NCI-H226 (cell line): ENCODE measurements at places on chromosomes 13 and 19.

DNA sequence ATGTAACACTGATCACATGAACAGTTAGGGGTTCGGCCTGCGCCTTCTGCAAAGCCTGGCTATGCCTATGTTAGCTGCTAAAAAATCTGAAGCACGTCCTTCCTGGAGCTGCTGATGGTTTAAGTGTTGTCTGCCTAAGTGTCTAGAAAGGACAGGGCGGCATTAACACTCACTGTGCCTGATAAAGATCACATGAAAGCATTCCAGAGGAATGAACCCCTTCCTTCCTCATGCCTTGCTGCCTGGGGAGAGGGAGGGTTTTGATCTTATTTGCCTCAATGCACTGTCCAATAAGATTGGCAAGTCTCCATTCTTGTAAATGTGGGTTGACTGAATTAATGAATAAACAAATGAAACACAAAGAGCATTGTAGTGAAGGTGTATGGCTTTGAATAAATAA, 5.2 kb downstream of the DOCK9 start:
- DNase-seq, result peak; percentile 51

DNA sequence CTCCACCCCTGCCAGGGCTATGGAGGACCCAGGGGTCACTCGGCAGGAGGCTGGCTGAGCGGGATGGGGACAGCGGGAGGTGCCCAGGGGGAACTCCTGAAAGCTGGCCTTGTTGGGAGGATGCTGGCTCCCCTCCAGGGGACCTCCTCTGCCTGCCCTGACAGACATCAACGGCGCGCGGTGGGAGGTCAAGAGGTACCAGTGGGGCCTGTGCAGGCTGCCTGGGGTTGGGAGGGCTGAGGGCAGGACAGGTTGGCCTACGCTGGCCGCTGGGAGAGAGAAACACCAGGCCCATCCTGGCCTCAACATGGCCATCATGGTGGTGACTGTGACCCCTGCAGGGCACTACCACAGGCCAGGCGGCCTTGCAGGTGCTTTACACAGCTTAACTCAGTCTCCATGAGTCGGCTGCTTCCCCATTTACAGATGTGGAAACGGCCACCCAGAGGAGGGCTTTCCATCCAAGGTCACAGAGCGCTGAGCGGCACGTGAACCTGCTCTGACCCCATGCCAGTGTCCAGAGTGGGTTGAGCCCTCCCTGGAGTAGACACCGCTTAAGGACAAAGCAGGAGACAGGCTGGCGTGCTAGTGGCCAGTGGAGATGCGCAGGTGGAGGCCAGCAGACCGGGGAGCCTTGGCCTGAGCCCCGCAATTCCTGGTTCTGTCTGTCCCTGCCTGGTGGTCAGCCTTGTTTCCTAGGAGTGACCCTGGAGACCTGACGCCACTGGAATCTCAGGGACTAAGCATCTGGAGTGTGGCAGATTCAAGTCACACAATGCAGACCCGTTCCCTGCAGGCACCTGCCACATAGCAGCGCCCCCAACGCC, 27.6 kb downstream of the CEBPG start:
- DNase-seq, result no peak

DNA sequence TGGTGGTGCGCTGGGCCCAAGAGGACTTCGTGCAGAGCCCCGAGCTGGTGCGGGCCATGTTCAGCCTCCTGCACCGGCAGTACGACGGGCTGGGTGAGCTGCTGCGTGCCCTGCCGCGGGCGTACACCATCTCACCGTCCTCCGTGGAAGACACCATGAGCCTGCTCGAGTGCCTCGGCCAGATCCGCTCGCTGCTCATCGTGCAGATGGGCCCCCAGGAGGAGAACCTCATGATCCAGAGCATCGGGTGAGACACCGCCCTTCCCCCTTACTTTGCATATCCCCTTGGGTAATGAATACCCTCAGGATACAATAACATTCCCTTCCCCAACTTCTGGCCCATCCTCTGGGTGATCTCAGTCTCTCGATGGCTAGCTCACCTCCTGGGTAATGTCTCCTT, 60.9 kb downstream of the RYR1 start:
- DNase-seq, result no peak

GRCh38 chr13:86684402-86684801, 885.2 kb upstream of the SLITRK6 start:
- no peak for DNase-seq

DNA sequence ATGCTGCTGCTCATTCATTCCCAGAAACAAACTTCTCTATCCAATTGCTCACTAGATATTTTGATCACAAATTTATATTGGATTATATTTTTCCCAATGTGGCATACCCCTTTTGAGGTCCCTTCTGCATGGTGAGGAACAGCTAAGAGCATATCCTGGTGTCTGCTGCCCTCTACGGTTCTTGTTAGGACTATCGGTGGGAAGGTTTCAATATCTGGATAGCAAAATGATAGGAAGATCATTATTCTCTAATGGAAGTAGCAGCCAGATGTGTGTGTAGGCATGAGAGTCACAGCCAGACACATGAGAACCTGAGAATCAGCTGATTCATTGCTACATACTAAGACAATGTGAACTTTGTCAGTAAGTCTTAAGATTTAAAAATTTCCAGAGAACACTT, 1422.4 kb upstream of the MIR17HG start:
- peak; percentile 18 for DNase-seq

DNA sequence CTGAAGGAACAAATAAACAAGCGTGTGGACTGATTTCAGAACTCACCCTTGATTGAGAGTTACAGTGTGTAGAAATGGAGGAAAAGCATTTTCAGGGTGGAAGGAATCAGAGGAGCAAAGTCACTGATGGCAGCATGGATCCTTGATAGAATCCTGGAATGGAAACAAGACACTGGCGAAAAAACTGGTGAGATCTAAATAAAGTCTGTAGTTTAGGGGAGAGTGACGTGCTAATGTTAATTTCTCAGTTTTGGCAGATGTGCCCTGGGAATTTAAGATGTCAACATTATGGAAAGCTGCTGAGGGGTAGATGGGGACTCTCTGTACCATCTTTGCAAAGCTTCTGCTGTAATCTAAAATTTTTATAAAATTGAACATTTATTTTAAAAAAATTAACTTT, 378.0 kb downstream of the UQCRFS1 start:
- no peak for DNase-seq

GRCh38 chr13:96091164-96092117, 1.5 kb downstream of the HS6ST3 start:
- DNase-seq, result no peak

GRCh38 chr19:4139614-4140236, 13.7 kb upstream of the CREB3L3 start:
- DNase-seq, result peak; percentile 47

DNA sequence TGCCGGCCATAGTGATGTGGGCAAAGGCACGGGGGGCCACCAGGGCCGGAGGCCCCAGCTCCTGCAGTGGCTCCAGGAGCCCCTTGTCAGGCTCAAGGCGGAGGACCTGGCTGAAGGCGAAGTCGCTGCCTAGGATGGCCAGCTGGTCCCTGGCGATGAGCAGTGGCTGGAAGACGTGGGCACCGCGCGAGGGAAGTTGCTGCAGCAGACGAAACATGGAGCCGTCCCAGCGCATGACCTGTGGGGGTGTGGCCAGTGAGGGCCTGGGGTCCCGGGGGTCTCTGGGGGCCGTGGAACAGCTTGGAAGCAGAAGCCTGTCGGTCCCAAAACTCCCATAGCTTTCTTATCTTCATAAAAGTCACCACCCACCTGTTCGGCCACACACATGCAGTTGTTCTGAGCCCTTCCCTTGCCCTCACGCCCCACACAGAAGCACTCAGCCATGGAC, 9.6 kb downstream of the LGI4 start:
- DNase-seq, result no peak

DNA sequence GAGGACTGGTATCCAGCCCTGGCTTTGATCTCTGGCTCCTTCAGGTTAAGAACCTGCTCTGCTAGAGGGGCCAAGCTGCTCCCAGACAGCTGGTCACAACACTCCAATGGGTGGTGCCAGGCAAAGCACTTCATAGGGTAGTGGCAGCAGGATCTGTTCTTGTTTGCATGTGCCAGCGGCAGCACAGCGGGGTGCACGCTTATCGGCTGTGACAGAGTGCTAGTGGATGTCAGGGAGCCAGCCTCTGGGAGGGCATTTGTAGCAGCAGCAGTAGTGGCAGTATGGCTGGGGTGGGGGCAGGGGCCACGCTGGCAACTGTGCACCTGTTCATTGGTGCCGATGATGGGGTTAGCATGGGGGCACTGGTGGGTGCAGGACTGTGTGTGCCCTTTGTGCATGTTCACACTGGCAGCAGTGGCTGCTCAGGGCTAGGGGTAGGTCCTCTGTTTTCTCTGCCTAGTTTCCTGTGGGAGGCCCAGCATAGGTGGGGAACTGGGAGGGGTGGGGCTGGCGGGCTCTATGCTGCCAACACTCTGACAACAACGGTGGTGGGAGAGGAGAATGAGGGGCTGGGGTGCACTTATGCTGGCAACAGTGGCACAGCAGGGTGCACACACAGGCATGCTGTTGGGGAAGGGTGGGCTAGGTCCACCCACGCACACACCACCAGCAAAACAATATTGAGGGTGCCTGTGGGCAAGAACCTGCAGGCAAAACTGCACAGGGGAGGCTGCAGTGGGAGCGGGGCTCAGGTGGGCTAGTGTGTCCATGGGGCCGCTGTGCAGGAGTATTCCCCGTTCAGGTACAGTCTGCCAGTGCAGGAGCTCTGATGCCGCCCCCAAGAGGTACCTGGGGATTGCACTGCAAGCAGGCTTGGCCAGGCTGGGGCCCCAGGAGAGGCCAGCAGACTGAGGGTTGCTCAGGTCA, 19.3 kb downstream of the AP1M1 start:
- DNase-seq, result no peak

- no peak for DNase-seq
Measured at GRCh38 chr13:109529964-109530363, 256.4 kb downstream of the IRS2 start.

DNA sequence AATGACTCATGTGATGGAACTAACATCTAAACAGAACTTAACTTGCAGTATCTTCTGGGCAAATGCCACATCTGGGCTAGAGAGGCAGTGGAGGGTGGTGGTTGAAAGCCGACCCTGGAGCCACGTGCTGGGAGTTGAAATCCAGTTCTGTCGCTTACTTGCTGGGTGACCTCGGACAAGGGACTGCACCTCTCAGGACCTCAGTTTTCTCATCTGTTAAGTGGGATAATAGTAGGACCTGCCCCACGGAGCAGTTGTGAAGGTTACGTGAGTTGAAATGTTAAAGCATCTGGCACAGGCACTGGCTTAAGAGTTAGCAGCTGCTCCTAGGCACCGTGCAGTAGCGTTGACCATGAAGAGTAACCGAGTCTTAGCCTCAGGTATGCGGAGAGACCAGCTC, 76.1 kb downstream of the SIPA1L3 start:
- no peak for DNase-seq

DNA sequence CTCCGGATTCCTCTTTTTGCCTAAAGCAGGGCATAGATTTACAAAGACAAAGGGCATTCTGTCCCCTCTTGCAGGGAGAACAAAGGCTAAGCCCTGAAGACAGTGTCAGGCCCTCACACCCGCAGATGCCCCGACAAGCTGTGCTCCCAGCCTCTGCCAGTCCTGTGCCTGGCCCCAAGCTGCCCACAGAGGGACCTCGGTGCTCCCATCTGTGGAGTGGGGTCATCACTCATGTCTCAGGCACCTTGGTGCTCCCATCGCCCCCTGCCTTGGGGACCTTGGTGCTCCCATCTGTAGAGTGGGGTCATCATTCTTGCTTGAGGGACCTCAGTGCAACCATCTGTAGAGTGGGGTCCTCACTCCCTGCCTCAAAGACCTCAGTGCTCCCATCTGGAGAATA, 24.3 kb downstream of the C13orf46 start:
- DNase-seq, result no peak

- no peak for DNase-seq
Measured at GRCh38 chr13:20326276-20326675, 94.2 kb upstream of the GJB6 start.

- peak; percentile 9 for DNase-seq
Measured at GRCh38 chr13:26202365-26202972, 19.6 kb downstream of the RNF6 start.

DNA sequence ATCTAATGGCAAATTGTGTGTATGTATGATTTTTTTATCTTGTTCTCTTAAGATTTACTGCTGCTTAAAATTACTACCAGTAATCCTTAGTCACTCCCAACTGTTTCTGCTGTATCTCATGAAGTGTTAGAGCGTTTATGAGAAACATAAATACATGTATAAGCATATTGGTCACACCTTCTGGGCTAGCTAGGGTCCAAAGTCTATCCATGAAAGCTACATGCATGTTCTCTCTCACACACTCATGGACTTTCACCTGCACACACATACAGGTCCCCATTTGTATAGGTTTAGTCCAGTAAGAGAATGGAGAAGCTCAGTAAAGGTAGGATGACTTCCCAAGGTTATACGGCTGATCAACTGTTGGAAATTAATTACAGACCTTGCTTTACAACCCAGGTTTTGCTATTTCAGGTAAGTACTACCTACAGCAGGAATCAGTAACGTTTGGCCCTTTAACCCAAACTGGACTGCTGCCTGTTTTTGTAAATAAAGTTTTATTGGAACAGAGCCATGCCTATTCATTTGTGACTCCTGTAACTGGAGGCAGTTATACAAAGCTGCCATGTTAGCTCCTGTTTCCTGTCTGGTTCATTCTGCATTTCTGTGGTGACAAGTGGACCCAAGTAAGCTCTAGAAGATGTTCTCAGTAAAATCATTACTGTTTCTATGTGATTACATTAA, 15.3 kb downstream of the METTL21C start:
- DNase-seq, result no peak
